ENCODE measurements at places on chromosomes 12 and 14. TPM values are rescaled to one million over a fixed set of nuclear protein-coding genes. Genes with fewer than 3 reads are reported as not detected.

- ATAC-seq: no peak
Observed at GRCh38 chr14:80535171-80535570, 323.9 kb upstream of the DIO2 start.

GRCh38 chr14:81519200-81520011 is 14.2 kb downstream of the SEL1L start:
- peak; percentile 80 for ATAC-seq

DNA sequence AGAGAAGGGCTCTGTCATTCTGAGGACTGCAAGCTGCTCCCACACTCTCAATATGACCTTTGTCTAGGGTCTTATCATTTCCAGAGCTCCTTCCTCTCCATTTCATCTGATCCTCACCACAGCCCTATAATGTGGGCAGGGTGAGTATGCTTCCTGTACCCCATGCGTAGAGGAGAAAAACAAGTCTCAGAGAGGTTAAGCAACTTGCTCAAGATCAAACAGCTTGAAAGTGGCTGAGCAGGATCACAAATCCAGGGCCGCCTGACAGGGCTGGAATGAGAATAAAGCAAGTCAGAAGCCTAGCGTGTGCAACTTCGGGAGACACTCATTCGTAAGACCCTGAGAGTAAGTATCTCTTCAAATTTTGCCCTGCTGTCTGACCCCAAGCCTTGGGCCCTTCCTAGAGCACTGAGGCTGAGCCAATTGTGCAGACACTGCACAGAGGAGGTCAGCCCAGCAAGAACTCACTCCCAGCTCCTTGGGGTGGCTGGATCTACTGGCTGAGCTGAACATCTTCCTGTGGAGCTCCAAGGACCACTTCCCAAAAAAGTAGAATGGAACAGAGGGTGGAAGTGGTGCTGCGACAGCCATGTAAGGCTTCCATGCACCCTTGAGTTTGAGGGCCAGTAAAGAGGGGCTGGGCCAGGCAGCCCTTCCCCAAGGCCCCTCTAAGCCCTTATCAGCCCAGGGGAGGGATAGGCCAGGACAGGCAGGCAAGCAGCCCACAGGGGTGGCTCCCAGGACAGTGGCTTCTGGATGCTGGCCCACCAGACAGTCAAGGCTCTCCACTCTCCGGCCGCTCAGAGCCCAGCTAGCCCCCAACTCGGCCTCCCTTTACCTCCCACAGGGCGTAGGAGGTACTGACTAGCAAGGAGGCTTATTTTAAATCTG is 10.5 kb downstream of the ZFP36L1 start:
- peak; percentile 78 for ATAC-seq

DNA sequence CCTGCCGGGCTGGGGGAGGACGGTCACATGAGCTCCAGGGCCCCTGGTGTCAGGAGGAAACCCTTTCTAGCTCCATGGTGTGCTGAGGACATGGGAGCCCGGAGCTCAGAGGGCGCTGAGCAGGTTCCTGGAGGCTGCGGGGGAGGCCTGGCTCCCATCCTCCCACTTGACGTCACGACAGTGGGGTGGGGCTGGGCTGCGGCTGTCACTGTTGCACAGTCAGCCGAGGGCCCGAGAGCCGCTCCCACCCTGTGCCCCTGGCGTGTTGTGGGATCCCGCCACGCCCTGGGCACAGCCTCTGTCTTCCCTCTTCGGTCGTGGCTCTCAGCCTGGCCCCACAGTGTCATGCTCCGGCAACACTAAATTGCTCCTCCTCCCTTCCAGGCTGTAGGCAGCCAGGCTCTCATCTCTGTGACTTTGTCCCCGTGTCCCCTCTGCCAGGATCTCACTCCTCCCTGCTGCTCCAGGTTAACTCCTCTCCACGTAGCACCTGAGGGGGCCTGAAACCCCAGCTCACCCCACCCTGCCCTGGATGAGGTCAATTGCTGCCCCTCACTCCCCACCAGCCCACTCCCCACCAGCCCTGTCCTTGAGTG is 33.0 kb downstream of the BEGAIN start:
- no peak for ATAC-seq

GRCh38 chr14:96225745-96226151 is 21.1 kb downstream of the BDKRB2 start:
- ATAC-seq: no peak

GRCh38 chr14:53921027-53921426 is 35.6 kb downstream of the BMP4 start:
- ATAC-seq: no peak

- peak; percentile 28 for ATAC-seq
Observed at GRCh38 chr14:88142997-88143396, 138.1 kb downstream of the GPR65 start.

GRCh38 chr14:50447461-50447860 is 50.8 kb upstream of the CDKL1 start:
- no peak for ATAC-seq

GRCh38 chr14:64728106-64728505 is 23.9 kb downstream of the PLEKHG3 start:
- no peak for ATAC-seq

The PRB2 gene
- total RNA-seq: not detected

The GLS2 gene
- 4.7 TPM for total RNA-seq

The KRT6A gene
- not detected for total RNA-seq

The ESRRB gene
- 0.30 TPM for total RNA-seq
